ENCODE measurements at places on chromosomes 2 and 18.

DNA sequence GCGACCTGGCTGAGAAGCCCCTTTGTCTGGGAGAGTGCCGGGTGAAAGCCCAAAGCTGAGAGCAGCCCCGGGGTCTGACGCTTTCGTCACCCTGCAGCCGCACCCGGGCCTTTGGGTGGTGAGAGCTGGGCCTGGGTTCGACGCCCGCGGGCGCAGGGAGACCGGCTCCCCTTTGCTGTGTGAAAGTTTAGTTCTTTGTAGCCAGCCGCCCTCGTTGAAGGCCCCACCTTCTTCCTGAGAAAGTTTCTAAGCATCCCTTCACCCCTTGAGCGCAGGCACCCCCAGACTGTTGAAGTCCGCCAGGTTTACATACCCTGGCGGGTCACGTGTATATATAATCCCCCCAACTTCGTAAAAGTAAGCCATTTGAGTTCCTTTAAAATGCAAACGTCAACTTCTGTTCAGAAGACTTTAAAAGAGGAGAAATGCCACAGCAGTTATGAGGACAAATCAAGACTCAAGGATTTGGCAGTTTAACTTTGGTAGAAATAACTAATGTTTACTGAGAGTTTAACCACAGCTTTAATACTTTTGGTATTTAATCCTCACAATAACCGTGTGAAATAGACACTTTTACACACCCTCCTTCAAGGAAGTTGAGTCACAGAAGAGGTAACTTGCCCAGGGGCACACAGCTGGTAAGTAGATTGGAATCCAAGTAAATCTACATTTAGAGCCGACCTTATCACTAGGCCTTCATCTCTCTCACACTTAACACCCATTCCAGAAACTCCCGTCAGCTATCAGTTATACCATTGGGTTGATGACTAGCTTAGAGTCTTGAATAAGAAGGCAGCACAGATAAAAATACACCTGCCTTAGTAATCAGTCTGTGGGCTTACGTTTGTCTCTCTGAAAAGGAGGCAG lies 1.1 kb upstream of the MBOAT2 start:
- DNase-seq, result peak; percentile 98

- DNase-seq, result no peak
These were observed 7.8 kb upstream of the TMBIM1 start for GRCh38 chr2:218300141-218300540.

DNA sequence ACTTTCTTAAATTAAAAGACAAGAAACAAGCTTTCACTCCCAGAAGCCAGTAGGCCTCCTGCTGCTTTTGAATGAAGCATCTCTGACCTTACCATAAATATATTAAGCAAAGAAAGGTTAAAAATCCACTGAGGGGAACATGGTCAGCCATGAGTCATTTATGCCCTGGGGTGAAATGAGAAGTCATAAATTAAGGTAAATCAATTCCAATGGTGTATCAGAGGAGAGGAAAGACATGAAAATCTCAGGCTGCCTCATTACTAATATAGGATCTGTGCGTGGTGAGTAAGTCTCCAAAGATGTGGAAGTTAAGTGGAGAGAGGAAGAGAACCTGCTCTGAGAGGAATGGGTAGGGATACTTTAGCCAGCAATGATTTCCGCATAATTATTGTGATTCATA lies 292.3 kb upstream of the CHAC2 start:
- DNase-seq, result peak; percentile 88

DNA sequence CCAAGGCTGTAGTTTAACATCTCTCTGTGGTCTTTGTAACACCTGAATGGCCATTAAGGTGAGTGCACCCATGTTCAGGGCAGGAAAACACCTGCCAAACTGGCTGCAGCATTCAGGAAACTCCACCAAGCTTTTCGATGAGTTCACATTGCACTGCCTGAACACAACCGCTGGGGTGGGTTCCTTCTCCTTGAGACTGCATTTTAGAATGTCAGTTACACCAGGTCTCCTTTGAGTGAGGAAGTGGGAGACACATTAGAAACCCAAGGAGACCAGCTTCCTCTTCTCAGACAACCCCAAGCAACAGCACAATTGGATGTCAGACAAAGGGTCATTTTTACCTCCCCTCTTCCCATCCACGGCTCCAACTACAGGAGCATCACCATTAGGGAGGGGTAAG lies 35.2 kb downstream of the CYRIA start:
- DNase-seq, result no peak

GRCh38 chr2:8445580-8445979 lies 236.3 kb upstream of the ID2 start:
- no peak for DNase-seq

DNA sequence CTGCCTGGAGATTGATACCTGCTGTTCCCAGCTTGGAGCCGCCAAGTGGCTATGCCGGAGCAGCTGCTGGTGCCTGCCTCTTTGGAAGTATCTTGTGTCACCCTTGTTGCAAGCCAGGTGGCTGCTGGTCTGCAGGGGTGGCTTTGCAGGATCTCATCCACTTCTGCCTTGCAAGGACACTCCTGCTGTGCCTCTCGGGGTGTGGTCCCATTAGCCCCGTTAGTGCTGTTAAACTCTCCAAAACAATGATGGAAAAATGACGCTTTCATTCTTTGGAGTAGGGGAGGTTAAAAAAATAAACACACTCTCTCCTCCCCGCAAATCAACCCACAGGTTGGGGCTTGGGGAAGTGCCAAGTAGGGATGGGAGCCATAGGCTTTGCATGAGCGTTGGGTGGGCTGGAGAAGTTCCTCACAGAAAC lies 352.8 kb downstream of the RNF144A start:
- no peak for DNase-seq

GRCh38 chr2:206004004-206004693 lies 81.8 kb downstream of the INO80D start:
- DNase-seq, result no peak

DNA sequence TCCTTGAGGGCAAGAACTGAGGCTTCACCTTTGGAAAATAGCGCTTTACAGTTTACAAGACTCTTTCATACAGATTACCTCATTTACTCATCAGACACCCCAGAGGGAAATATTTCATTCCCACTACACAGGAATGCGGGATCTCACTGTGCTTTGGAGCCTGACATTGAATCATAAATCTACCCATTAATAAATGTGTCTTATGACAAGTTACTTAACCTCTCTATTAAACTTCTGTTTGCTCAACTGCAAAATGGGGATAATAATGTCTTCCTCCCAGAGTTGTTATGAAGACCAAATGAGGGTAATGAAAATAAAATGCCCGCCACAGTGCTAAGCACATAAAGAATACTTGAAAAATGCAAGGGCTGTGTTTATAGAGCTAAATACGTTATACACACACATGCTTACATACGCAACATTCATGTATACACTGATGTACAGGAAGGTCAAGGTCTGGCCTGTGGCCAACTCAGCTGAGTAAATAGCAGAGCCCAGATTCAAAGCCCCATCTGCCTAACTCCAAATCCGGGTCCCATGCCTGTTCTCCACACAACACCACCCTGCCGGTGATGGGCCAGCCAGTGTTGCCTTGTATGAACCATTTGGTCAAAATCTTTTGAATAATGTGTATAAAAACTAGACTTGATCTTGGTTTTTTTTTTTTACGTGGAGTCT lies 77.8 kb upstream of the STPG4 start:
- no peak for DNase-seq

DNA sequence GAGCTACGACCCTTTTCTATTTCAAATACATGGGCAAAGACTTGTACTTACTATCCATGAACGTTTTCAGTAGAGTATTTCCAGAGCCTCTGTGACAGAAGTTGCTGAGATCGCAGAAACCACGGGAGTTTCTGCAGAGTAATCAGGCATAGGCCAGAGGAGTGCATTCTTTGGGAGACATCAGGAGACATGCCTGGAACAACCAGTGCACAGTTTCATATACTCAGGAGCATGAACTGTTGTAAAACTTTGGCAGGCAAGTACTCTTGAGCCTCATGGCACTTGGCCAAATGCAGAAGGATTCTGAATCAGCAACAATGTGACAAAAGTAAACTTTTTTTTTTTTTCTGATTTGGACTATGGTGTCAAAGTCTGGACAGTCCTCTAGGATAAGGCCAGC lies 307.1 kb downstream of the GRB14 start:
- DNase-seq, result peak; percentile 17

GRCh38 chr2:1129982-1130381 lies 179.3 kb downstream of the SNTG2 start:
- DNase-seq, result no peak

DNA sequence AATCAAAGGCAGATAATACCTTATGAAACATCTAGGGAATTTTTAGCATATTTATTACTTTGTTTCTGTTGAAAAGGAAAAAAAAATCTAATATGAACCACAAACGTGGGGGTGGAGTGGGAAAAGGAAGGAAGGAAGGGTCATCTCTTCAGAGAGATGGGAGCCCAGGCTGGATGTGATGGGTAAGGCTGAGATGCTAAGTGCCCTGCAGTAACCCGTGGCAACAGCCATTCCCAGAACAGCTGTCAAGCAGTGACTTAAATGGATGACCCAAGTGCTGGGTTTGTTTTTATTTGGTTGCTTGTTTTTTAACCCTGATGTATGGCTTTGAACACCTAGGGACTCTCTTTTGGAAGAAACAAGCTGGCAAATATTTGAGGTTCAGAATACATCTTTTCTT lies 50.7 kb upstream of the KLF7 start:
- no peak for DNase-seq

GRCh38 chr2:117360586-117360985 lies 453.9 kb upstream of the DDX18 start:
- no peak for DNase-seq

- no peak for DNase-seq
These were observed 41.1 kb downstream of the ACVR1C start for GRCh38 chr2:157587576-157587975.

- DNase-seq, result no peak
These were observed 5.3 kb upstream of the PLEKHH2 start for GRCh38 chr2:43631618-43632317.

GRCh38 chr2:121650315-121650930 lies 1.2 kb upstream of the CLASP1 start:
- no peak for DNase-seq

- DNase-seq, result peak; percentile 30
These were observed 4.2 kb downstream of the TTC27 start for GRCh38 chr2:32632089-32632488.

GRCh38 chr2:134594399-134594798 lies 124.4 kb downstream of the TMEM163 start:
- no peak for DNase-seq

DNA sequence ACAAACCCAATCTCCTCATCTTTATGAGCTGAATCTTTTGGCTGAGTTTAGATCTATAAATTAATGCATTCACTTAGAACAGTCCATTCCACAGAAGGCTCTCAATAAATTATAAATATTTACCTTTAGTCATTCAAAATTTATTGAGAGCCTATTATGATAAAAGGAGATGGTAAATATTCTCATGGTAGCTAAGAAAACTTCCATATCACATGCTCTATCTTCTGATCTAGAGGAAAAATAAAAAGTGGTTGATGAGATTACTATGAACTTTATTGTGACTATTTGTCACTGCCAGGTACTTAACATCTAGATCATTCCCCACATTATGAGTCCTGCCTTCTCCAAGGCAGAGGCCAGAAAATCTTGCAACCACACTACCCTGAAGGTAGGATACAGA lies 62.4 kb downstream of the L3MBTL4 start:
- no peak for DNase-seq

- DNase-seq, result no peak
These were observed 94.5 kb upstream of the UPP2 start for GRCh38 chr2:158006961-158007719.

DNA sequence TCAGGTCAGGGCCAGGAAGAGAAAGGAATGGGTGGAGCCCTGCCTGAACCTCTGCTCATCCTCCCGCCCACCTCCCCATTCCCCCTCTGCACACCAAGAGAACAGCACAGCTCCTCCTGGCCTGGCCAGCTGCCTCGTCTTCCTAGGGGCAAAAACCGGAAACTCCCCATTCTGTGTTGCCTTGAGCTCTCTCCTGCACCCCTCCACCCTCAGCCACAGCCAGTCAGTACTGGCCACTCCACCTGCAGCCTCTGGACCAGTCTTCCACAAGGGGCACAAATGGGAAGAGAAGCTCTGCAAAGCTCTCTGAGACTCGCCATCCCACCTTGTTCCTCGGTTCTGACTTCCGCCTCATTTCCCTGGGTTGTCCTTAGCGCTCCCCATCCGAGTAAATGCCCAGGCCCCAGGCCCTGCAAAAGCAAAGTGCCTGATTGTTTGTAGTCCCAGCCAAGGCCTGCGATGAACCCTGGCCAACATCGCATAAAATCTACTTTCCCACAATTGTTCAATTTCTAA lies 39.3 kb upstream of the SLC35G4 start:
- no peak for DNase-seq

- no peak for DNase-seq
These were observed 329.0 kb downstream of the GBX2 start for GRCh38 chr2:235839226-235839625.

DNA sequence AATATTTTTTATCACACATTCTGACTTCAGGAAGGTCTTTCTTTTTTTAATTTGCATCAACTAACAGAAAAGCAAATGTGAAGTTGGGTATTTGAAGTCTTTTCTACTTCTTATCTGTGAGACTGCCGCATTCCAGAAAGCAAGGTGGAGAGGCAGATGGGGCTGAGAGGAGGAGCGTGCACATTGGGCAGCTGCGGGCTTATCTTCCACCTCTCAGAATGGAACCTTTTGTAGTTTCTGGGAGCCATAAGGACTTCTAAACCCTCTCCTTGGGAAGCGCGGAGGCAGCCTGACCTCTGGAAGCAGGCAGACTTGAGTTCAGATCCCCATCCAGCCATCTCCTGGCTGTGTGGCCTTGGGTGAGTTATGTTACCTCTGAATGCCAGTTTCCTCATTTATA lies 3.9 kb downstream of the MAPRE3 start:
- DNase-seq, result no peak

DNA sequence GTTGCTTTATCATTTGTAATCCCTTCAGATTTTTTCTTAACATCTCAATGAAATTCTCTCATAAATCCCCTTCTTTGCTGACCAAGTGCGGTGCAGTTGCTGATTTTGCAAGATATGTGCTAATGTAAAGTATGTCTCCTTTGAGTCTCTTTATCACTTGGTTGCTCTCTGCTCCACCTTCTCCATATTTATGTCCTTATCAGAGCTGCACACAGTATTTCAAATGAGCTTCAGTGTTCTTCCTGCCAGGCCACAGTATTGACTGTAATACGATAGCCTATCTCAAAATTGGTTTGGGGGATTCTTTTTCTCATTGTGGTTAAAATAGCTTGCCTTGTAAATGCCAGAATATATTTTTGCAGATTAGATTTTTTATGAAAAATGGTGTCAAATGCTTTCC lies 32.2 kb downstream of the MAIP1 start:
- no peak for DNase-seq

- DNase-seq, result peak; percentile 57
These were observed 104.3 kb downstream of the CSRNP3 start for GRCh38 chr2:165573534-165574461.

All from bronchial epithelial cell (primary cell).